ENCODE measurements at places on chromosomes 7 and 10.

DNA sequence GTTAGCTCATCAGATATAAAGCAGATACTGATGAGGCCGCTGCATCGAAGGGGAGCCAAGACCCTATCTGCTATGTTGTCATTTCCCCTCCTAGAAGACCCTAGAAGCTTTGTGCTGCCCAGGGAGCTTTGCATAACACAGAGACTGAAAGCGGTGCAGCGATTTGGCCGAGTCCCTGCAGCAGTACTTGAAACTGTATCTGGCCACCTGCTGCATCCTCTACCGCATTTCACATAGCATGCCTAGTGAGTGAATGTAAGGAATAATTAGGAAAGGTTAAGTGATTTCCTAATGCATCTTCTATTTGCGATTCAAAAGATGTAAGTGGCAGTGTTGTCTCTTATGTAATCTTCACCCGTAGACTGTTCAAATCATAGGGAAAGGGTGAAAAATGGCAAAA lies 106.7 kb downstream of the LRMDA start:
- no peak for DNase-seq

DNA sequence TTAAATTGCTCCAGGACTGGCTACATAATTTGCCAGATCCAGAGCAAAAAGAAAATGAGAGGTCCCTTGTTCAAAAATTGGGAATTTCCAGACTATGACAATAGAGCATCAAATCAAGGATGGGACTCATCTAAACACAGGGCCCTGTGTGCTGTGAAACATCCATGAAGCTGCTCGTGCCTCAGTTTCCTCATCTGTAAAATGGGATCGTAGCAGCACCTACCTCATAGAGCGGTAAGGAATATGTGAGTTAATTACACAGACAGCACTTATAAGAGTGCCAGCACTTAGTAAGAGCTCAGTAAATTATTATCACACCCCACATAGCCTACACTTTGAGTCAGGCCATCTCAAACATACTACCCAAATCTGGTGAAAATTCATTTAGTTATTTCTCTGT lies 135.9 kb upstream of the RHEB start:
- DNase-seq: no peak

- DNase-seq: no peak
Observed at GRCh38 chr10:35329520-35329919, 6.8 kb upstream of the CCNY start.

GRCh38 chr7:16564909-16565426 lies 38.3 kb downstream of the LRRC72 start:
- no peak for DNase-seq

DNA sequence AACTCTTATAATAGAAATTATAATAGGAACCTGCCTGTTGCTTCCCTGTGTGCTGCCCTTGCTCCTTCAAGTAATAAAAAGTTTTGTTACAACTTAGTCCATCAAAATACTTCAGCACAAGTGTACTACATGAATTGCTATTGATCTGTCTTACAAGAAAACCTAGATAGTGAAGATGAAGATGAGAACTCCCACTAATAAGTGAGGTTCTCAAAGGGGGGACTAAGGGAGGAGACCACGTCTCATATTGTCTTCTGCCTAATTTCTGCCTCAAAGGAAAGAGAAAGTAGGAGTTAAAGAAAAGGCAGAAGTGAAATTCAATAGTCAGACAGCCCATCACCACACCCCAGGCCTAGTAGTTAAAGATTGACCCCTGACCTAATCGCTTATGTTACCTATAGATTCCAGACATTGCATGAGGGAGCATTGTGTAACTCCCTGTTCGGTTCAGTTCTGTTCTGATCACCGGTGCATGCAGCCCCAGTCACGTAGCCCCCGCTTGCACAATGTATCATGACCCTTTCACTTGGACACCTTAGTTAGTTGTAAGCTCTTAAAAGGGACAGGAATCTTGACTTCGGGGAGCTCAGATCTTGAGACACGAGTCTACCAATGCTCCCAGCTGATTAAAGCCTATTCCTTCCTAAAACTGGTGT lies 18.2 kb upstream of the CHST3 start:
- no peak for DNase-seq

DNA sequence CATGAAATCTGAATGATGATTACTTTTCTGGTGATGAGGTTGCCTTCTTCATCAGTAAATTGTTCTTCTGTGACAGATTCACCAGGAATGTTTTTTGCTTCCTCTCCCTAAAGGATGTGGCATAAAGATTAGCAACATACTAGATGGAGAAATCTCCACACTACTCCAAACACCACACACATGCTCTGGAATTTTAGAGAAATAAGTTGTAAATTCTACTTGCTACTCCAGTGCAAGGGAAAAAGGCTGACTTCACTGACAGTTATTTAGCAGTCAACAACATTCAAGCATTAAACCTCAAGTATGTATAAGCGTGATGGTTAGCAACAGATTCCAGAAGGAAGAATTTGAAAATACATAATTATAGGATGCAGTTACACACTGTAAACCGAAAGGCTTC lies 137.9 kb upstream of the CCDC6 start:
- no peak for DNase-seq
